ENCODE measurements at places on chromosomes 1 and 21.

GRCh38 chr21:40732253-40733023 lies 114.5 kb downstream of the DSCAM start:
- no peak for DNase-seq

- no peak for DNase-seq
Measured at GRCh38 chr1:67850611-67851075, 17.4 kb upstream of the GNG12 start.

- no peak for DNase-seq
Measured at GRCh38 chr1:109059026-109059425, 16.8 kb downstream of the TAF13 start.

- DNase-seq, result no peak
Measured at GRCh38 chr1:175689396-175689795, 54.0 kb downstream of the TNR start.
